NCI-H510A (cell line): ENCODE measurements at places on chromosomes 7 and 10.

DNA sequence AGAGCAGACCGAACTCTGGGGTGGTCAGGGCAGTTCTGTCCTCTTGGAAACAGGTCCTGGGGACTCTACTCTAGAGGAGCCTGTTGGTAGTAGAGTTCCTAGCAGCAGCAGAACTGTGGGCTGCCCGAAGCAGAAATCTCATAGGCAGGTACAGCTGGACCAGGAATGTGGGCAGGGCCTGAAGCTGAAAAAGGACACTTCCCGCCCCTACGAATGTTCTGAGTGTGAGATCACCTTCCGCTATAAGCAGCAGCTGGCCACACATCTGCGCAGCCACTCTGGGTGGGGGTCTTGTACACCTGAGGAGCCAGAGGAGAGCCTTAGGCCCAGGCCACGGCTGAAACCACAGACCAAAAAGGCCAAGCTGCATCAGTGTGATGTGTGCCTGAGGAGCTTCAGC is 8.3 kb upstream of the ZNF783 start:
- no peak for DNase-seq

GRCh38 chr7:24756545-24757352 is 515 bp downstream of the GSDME start:
- peak; percentile 46 for DNase-seq

DNA sequence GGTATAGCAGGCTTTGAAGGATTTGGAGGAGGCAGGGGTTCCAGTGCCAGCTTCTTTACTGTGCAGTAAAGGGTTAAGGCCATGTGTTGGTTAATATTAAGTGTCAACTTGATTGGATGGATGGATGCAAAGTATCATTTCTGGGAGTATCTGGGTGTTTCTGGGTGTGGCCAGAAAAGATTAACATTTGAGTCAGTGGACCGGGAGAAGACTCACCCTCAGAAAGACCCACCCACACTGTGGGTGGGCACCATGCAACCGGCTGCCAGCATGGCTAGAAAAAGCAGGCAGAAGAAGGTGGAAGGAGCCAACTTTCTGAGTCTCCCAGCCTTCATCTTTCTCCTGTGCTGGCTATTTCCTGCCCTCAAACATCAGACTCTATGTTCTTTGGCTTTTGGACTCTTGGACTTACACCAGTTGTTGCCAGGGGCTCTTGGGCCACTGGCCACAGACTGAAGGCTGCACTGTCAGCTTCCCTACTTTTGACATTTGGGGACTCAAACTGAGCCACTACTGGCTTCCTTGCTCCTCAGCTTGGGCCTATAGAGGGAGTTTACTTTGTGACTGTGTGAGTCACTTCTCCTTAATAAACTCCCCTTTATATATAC is 6.8 kb upstream of the TRUB1 start:
- DNase-seq, result no peak

DNA sequence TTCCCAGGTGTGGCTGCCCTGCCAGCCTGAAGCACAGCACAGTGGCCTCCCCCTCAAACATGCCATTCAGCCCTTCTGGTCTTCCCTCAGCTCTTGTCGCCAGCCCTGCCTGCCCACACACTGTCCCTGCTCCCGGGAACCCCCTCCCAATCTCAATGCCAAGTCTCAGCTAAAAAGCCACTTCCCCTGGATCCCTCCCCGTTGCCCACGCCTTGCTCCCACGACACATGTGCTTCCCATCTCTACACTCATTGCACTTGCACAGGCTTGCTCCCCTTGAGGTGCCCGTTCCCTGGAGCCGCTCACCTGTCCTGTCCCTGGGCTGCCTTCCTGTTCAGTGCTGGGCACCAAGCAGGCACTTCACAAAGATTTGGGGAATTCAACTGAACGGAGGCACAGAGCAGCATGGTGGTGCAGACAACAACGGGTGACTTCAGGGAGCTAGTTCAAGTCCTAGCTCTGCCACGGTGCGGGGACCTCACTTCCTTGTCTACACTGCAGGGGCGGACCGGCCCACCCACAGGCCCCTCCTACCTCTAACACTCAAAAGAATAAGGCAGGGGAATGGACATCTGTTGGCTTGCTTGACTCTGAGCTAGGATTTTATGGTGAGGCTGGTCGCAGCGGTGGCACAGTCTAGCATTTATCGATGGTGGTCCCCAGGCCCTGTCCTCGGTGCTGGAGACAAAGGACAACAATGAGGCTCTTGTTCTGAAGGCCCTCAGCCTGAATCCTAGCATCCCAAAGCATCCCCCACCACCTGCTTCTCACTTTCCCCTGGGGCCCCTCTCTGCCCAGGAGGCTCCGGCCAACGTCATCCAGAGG is 18.4 kb downstream of the RGS10 start:
- no peak for DNase-seq

GRCh38 chr10:43342279-43343125 is 28.9 kb upstream of the FXYD4 start:
- DNase-seq, result no peak
